ENCODE measurements at places on chromosomes 1 and 21.

GRCh38 chr1:90675161-90675847 is 41.8 kb downstream of the BARHL2 start:
- no peak for DNase-seq

DNA sequence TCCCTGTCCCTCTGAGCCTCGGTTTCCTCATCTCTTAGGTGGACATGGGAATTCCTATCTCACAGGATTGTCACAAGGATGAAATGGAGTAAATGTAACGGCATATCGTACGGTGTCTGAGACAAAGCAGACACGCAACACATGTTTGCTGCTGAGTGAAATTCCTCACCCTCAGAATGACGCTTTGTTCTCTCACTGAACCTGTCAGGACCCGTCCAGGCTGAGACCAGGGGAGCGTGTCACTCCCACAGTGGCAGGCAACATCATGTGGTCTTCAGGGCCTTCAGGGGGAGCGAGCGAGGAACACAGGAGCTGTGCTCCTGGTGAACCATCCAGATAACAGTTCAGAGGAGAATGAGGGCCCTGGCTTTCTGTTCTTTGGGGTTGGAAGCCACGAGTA is 74.2 kb downstream of the TOMM20 start:
- no peak for DNase-seq

DNA sequence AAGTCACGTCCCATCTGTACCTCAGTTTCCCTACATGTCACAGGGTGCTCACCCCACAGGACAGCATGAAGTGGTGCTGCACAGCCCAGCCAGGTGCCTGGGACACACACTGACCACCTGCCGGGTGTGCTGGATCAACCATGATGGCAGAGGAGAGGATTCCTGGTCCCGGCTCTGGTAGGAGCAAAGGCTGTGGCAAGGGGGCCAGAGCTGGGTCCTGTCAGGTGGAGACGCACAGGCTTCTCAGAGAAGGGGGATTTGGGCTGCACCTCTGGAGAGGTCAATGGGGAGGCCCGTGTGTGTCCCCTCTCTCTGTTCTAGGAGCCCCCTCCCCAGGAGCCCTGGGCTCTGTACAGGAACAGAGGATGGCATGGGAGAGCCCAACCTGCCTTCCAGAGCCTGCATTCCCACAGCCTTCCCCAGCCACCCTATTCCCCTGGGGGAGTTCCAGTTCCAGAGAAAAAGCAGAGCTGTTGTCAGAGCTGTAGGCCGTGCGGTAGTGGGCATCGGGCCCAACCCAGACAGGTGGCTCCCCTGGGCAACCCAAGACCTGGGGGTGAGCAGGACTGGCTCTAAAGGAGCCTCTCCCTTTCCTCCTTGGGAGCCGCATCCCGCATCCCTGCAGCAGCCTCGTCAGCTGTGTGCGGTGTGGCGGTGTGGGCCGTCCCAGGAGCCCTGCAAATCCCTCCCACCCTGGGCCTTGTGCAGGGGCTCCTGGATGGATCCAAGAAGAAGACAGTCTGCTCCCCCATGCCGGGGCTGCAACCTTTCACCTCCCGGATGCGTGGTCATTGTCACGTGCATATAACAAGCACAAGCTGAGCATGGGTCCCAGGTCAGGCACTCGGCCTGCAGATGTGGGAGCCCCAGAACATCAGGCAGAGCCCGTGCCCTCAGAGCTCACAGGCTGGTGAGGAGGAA is 2.9 kb upstream of the TFF3 start:
- DNase-seq = no peak

DNA sequence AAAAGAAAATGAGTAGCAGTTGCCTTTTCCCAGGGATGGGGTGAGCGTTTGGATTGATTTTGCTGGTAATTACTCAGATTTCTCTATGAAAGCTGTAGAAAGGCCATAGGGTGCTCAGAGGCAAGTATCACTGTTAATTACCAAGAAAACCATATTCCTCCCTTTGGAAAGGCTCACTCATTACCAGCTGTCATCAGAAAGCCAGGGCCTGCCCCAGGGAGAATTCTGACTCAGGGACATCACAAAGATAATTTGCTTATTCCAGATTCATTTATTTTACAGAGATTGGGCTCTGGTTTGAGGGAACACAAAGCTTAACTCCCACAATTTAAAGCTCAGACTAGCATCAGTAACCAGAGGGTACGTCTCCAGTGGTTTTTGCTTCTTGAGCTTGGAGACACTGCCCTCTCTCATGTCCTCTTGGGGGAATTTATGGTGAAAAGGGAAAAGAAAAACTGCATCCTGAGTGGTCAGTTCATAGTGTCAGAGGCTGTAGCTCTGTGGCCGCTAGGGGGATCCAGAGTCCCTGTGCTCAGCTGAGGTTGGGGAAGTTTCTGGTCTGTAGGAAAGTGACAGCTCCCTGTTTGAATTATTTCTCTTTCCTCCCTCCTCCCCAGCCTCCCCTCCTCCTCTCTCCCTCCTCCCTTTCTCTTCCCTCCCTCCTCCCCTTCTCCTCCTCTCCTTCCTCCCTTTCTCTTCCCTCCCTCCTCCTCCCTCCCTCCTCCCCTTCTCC is 204.3 kb downstream of the KCNJ6 start:
- DNase-seq = no peak

- DNase-seq = no peak
Observed at GRCh38 chr1:12384836-12385456, 155.1 kb downstream of the VPS13D start.

DNA sequence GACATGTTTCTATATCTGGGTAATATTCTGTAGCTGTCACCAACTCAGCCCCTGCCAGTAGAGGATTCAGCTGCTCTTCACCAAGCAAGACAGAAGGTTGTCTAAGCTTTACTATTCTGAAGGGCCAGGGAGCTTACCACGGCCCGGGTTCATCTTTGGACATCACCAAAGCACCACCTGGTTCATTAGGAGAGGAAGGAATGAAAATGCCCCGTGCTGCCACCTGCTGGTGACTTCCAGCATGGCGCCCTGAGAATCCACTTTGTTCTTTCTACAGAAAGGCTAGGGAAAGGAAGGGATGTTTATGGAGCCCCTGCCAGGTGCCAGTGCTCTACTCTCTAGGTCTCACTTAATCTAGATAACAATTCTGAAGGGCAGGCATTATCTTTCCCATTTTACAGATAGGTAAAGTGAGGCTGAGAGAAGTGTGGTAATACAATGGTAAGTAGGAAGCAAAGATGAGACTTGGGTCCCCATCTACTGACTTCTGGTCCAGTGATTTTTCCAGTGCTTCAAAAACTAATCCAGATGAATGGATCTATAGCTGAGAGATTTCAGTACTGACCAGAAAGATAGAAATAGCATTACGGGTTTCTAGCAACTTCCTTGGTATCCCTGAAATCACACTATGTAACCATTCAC is 79.5 kb downstream of the BEND5 start:
- DNase-seq = peak; percentile 16

GRCh38 chr21:45461806-45462341 is 56.9 kb downstream of the COL18A1 start:
- DNase-seq = no peak

DNA sequence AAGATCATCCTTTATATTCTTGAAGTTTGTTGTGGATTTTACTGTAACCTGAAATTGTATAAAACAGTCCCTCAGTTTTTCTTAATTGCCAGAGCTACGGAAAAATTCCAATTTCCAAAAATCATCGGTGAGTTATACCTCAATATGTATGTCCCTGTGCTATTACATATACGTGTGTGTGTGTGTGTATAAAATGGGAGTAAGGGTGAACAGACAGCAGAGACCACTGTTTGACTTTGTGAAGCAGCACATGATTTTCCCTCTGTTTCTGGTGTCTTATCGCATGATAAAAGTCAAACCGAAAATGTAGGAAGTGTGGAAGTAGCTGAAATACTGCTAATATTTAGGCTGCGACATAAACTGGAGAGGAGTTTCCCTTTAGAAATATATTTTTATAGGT is 1.2 kb downstream of the OR2T1 start:
- DNase-seq = no peak

GRCh38 chr1:17471393-17471792 is 31.9 kb upstream of the RCC2 start:
- no peak for DNase-seq

DNA sequence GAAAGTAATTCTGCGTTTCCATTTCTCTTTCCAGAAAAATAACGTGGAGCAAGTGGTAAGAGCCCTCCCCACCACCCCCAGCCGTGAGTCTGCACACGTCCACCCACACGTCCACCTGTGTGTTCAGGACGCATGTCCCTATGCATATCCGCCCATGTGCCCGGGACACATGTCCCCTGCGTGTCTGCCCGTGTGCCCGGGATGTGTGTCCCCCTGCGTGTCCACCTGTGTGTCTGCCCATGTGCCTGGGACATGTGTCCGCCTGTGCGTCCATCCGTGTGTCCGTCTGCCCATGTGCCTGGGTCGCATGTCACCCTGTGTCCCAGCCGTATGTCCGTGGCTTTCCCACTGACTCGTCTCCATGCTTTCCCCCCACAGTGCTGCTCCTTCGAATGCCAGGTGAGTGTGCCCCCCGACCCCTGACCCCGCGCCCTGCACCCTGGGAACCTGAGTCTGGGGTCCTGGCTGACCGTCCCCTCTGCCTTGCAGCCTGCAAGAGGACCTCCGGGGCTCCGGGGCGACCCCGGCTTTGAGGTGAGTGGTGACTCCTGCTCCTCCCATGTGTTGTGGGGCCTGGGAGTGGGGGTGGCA is 5.6 kb downstream of the COL6A1 start:
- DNase-seq = no peak

DNA sequence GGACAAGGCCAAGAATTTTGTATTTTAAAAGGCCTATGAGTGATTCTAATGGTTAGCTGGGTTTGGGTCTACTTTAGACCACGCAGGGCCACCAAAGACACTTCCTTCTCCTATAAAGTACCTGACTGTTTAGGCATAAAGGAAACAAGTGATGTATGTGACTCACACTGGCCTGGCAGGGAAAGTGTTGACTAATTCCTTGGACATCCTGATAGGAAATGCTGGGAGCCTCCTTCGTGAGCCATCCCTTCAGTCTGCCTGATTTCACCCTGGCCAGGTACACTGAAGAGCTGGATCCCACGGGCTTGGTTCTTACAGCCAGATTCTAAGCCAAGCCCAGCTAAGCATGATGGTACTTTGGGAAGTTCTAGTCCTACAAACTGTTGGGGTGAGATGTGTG is 100.5 kb upstream of the HMGB4 start:
- no peak for DNase-seq

- no peak for DNase-seq
Observed at GRCh38 chr1:91584309-91584708, 83.7 kb downstream of the CDC7 start.

- no peak for DNase-seq
Observed at GRCh38 chr1:64172458-64172983, 30.9 kb upstream of the UBE2U start.

DNA sequence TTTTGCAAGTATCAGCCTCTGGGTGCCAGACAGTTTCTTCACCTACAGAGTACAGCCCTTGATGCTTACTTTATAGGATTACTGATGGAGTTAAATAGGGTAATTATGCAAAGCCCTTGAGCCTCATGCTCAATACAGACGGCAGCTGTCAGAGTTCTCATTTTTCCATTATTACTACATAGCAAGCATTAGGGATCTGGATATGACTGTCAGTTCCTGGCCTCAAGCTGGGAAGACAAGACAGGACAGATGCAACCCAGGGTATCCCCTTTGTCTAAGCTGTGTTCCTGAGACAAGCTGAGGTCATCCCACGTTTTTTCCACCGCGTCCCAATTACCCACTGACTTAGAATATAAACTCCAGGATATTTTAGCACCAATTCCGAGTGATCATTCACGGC is 94.4 kb downstream of the SLC35F3 start:
- DNase-seq = no peak

DNA sequence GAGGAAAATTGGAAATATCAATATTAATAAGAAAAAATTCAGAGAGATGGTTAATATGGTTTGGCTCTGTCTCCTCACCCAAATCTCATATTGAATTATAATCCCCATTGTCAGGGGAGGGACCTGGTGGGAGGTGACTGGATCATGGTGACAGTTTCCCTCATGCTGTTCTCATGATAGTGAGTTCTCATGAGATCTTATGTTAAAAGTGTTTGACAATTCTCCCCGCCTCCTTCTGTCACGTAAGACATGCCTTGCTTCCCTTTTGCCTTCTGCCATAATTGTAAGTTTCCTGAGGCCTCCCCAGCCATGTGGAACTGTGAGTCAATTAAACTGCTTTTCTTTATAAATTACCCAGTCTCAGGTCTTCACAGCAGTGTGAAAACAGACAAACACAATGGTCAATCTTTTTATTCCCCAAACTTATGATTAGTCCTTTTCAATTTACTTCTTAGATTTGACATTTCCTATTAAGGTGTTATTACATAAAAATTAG is 11.0 kb downstream of the EGLN1 start:
- DNase-seq = no peak

GRCh38 chr1:59498640-59499039 is 201.7 kb downstream of the FGGY start:
- DNase-seq = no peak

DNA sequence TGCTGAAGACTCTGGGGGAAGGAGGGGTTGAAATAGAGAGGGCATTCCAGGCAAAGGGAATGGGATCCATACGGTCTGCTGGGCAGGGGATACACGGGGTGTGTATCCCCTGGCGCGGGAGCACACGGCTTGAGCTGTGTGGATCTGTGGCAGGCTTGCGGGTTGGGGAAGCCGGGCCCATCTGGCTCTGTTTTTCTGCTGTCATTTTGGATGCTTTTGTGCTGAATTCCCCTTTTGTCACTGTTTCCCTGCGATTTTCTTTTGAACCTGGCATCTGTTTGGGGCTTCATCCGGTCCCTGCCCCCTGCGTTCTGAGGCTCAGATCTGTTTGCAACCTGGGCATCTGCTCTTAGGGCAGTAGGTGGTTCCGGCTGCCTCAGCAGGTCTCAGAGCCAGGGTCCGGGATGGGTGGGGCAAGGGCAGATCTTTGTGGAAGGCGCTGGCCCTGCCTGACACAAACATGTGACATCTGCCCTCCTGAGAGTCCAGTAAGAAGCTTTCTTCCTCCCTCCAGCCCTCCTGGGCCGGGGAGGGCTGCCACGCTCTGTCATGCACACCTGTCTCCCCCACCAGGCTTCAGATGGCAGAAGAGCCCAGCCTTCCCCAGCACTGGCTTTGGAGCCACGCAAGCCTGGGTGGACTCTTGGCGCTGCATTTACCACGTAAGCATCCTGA is 84.0 kb downstream of the IGSF21 start:
- no peak for DNase-seq

DNA sequence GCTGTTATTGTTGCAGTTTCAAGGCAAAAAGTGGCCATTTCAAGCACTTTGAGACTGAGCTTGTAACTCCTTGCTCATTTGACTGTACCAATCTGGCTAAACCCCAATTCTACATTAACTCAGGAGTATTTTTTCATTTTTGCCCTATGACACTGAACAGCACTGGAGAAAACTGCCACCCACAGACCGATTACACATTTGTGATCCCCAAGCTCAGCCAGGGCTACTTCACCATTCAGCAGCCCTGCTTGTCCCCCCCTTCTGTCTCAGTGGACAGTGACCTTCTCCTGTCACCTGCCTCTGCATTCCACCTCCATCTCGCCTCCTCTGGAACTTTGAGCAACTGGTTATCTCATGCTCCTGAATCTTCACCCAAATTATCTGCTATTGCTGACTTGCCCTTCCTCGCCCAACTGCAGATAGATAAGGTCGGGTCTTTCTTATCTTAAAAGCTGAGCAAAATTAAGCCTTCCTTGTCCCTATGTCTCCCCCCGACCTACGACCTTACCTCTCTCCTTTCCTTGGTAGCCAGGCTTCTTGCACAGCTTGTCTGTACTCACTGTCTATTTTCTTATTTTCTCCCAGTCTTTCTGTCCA is 25.3 kb downstream of the SPATA46 start:
- DNase-seq = no peak

GRCh38 chr1:15115542-15116330 is 37.8 kb upstream of the TMEM51 start:
- DNase-seq = no peak

GRCh38 chr1:168114845-168115244 is 21.9 kb downstream of the GPR161 start:
- DNase-seq = no peak

All from CD8-positive, alpha-beta T cell (primary cell).